ENCODE measurements at places on chromosomes 2 and 18.

DNA sequence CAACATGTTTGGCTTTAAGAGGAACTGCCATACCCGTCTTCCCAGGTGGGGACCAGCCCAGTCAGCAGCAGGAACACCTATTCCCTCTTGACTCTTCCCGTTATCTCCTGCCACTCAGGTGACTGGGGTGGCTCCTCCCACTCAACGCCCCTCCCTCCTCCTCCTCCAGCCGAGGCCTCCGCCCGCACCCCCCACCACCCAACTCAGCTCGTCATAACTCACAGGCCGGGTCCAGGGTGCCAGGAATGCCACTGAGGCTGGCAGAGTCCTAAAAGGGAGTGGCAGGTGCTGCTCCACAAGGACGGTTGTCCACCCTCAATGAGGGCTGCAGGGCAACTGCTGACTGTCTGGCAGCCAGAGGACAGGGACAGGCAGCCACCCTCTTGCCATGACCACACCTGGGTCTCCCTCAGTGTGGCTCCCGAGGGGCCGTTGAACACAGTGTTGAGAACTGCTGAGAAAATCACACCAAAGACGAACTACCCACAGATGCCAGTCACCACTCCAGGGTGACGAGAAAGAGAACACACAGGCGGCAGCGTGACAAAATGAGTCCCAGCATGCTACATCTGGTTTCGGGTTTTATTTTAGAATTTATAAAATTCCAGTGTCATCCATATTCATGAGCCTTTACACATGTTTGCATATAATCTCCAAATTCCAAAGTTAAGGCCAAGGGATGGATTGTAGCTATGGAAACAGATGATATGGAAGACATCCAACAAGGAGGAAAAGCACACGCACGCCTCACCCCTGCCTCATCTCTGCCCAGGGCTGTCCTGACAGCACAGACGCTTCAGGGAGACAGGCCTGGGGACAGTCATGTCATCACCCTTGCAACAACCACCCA lies 38.5 kb downstream of the ANO7 start:
- DNase-seq = no peak

GRCh38 chr2:235567842-235568241 lies 74.0 kb downstream of the AGAP1 start:
- DNase-seq = no peak

GRCh38 chr2:55729136-55729685 lies 35.6 kb upstream of the PNPT1 start:
- no peak for DNase-seq

- DNase-seq = no peak
Observed at GRCh38 chr18:11178951-11179549, 29.7 kb upstream of the PIEZO2 start.

- no peak for DNase-seq
Observed at GRCh38 chr2:219289537-219290361, 10.6 kb downstream of the DNAJB2 start.

GRCh38 chr18:13611601-13612195 lies 114.7 kb downstream of the FAM210A start:
- no peak for DNase-seq

- no peak for DNase-seq
Observed at GRCh38 chr18:45444040-45444439, 171.2 kb upstream of the SLC14A2 start.

- no peak for DNase-seq
Observed at GRCh38 chr2:200761266-200761665, 50.4 kb upstream of the BZW1 start.

- DNase-seq = no peak
Observed at GRCh38 chr2:127149384-127149783, 42.4 kb upstream of the BIN1 start.

GRCh38 chr2:173940208-173941020 lies 24.8 kb downstream of the SP3 start:
- DNase-seq = no peak

DNA sequence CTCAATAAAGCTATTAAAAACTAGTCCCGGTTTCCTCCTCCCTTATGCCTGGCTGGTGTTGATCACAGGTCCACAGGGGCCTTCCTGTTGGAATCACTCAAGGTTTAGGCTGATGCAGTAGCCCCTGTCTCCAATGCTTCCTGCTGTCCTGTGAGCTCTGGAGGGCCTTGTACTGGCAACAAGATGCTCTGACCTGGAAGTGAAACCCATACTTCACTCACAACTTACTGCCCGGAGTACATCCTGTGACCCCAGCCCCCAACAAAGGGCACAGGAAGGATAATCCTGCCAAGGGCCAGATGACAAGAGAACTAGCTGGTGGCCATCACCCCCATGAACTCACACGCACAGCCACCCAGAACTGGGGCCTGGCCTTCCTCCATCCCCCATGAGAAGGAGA lies 50.3 kb downstream of the ZBTB7C start:
- DNase-seq = no peak

DNA sequence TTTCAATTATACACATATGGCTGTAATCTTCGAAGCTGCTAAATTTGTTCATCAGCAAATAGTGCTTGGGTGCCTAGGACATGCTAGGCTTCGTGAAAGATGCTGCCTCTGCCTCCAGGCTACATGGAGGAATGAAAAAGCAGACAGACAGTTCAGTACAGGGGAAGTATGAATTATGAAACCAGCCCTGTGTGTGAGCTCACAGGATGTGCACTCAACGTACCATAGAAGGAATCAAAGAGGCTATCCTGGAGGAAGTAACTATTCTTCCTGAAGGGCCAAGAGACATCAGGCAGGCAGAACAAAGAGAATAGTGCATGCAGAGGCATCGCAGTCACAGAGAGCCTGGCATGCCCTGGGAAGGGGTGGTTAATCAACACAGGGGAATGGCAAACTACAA lies 61.4 kb downstream of the DYM start:
- DNase-seq = no peak

- DNase-seq = no peak
Observed at GRCh38 chr2:56121995-56122394, 61.8 kb upstream of the CCDC85A start.

DNA sequence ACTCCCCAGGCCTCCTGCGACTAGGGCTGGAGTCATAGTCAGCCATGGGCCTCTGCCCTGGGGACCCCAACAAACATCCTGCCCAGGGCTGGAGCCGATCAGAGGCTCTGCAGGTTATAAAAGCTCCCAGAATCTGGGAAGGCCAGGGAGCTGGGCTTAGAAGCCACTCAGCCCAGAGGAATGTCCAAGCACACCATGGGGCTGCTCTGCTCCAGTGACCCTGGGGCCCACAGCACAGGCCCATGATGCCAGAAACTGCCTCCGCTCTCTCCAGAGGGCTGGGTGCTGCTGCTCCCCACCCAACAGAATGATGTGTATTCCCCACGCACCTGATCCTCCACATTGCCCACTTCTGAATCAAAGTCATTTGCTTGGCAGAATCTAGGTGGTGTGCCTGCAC lies 88.5 kb downstream of the ARMC9 start:
- DNase-seq = no peak

DNA sequence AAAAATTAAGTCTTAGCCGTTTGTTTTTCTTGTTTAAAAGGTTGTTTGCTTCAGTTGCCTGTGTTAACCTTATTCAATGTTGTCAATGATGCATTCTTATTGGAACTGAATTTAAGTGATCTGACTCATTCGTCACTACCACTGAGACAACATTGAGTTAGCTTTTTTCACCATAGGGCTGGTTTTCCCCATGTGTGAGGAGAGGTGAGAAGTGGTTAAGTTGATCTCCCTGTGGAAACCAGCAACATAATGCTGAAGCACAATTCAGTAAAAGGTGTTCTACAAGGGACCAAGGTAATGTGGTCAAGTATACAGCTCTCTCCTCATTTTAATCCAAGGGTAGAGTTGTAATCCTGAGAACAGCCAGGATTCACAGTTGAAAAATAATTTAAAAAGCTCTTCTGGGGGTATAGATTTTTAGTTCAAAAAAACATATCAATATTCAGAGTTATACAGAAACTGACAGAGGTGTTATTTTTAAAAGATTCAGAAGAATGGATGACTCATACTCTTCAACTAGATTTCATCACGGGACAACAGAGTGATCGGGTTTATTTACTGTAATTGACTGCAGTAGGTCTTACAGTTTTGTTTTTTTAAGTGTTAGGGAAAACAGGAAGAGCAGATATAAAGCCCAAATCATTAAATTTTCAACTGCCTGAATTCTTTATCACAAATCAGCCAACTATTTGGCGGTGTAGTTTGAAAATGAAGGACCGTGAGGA lies 12.6 kb downstream of the NOP58 start:
- DNase-seq = no peak

- no peak for DNase-seq
Observed at GRCh38 chr2:6072768-6073167, 380.6 kb downstream of the SOX11 start.

GRCh38 chr2:212708355-212708754 lies 169.8 kb upstream of the ERBB4 start:
- no peak for DNase-seq

GRCh38 chr2:48715042-48715899 lies 40.3 kb downstream of the LHCGR start:
- no peak for DNase-seq

GRCh38 chr2:8309131-8309530 lies 372.7 kb upstream of the ID2 start:
- peak; percentile 15 for DNase-seq

DNA sequence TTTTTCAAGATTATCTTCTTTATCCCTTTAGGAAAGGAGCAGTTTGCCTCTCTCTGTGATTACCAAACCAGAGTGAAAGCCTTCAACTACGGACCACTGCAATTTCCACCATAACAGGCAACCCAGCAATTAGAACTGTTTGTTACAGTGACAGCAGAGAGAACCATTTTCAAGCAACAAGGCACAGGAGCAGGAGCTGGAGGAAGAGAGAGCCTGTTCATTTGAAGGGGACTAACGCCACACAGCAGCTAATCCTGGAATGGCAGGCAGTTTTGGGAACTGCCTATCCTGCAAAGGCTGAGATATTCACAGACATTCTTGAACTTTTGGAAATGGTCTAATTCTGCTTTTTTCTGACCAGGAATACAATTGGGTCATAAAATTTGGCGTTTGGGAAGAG lies 1541.9 kb upstream of the PIK3C3 start:
- no peak for DNase-seq

- peak; percentile 37 for DNase-seq
Observed at GRCh38 chr2:174341995-174342685, 7.4 kb downstream of the SP9 start.

- no peak for DNase-seq
Observed at GRCh38 chr2:120013597-120014223, 833 bp downstream of the EPB41L5 start.

DNA sequence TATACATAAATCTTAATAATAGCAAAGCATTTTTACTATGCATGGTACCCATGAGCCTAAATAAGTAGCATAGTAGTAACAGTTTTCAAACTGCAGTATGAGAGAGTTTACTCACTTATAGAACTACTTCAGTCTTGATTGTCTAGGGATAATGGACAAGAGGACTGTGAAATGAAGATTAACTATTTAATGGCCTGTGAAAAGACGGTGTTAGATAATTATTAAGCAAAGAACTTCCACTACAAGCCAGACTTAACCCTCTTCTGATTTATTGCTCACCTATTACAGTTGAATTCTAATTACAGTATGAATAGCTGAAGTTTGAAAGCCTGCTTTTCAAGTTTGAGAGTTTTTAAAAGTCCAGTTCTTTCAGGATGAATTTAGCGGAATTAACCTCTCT lies 18.9 kb downstream of the PIK3C3 start:
- DNase-seq = no peak

GRCh38 chr2:21401022-21401698 lies 277.4 kb downstream of the TDRD15 start:
- no peak for DNase-seq

GRCh38 chr2:106058469-106059137 lies 135.5 kb downstream of the UXS1 start:
- no peak for DNase-seq

DNA sequence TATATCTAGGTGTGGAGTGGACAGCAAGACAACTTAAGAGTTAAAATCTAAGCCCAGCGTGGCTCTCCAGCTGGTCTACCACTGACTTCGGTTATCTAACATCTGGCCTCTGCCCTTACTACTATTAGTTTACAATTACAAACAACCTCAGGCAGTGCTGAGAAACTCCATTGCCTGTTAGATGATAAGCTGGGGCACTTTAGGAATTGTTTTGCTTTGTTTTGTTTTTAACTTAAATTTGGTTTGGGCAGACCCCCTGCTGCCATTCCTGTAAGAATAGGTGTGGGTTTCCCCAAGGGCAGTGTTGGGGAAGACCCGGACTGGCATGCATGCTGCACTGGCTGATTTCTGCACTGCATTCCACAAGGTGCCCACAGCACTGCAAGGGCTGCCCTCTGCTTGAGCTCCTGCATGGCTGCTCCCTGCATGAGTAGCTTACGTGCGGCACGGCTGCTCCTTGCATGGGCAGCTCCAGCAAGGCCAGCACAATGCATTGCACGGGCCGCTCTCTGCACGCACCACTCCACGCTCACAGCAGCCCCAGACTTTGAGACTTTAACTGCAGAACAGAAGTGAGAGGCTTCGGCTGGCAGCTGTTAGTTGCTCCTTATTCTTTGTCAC lies 74.2 kb upstream of the SERTAD2 start:
- no peak for DNase-seq

DNA sequence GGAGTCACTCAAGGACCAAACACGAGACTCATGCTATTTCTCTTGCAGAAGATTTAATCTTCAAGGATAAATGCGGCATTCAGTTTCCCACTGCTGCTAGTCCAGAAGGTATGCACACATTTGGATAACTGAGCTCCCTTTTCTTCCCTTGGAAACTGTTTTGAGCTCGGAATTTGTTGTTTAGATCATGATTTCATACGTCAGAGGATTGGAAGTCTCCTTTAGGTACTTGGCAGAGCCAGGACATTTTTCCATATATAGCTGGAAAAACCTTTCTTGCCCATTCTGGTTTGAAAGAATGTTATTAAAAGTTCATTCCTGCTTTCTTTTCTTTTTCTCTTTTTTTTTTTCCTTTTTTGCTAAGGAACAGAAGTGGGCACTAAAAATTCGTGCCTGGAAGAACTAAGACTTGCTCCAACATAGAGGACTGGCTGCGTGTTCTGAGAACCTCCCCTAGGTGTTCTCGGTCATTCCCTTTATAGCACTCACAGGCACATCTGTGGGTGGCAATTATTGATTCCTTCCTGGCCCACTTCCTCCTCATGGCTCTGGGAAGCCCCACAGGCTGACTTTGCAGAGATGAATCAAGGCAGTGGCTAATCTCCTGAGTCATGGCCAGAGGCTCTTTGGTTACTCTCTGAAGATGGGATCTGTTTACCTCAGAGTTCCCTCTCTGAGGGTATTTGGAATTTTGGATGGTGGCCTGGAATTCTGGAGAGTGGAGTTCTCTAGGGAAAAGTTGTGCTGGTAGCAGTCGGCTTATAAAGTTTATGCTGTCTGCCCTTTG lies 104.8 kb downstream of the PLCL1 start:
- DNase-seq = no peak

GRCh38 chr2:121650315-121650930 lies 1.2 kb upstream of the CLASP1 start:
- DNase-seq = peak; percentile 52
